ENCODE measurements at places on chromosomes 4 and X.
A peak's percentile ranks its signal among the peaks of the same experiment; 100 is the strongest.

- DNase-seq = peak; percentile 45
Observed at GRCh38 chrX:44873415-44874276, 658 bp downstream of the KDM6A start.

- DNase-seq = no peak
Observed at GRCh38 chr4:72019688-72020087, 12.1 kb upstream of the NPFFR2 start.

GRCh38 chr4:98517218-98518021, 141.0 kb downstream of the TSPAN5 start:
- DNase-seq = no peak

DNA sequence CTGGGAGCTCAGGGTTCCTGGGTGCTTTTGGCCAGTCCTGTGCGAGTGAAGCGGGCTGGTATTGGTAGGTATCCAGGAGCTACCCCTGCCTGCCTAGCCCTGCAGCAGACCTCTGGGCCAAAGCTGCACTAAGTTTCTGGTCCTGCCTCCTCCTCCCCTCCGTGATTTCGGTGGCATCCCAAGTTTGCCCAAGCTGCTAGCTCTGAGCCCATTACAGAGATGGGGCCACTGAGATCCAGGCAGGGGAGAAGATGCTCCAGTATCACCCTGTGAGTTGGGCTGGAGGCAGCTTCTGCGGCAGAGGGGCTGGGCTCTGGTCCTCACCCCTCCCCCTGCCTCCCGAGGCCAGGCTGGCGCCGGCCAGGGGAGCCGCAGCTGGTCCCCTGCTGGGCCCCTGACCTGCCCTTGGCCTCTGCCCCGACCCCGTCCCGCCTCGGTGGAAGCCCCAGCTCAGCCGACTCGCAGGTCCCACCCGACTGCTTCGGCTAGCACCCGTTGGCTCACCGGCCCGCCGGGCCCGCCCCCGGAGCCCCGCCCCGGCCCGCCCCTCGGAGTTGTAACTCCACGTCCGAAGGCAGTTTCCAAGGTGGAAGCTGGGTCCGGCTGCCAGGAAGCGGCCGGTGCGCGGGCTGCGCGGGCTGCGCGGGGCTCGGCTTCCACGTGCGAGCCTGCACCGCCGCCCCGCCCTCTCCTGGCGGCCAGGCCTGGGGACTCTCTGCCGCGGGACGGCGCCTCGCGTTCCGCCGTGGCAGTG, at the start of gene DUSP9:
Gene DUSP9, plus strand, starts transcription at position 584 of the 754 bp plus-strand sequence. CDS start 751 bp downstream, outside the sequence.
- DNase-seq = no peak

GRCh38 chr4:168833881-168834280, 176.2 kb downstream of the CBR4 start:
- DNase-seq = no peak

DNA sequence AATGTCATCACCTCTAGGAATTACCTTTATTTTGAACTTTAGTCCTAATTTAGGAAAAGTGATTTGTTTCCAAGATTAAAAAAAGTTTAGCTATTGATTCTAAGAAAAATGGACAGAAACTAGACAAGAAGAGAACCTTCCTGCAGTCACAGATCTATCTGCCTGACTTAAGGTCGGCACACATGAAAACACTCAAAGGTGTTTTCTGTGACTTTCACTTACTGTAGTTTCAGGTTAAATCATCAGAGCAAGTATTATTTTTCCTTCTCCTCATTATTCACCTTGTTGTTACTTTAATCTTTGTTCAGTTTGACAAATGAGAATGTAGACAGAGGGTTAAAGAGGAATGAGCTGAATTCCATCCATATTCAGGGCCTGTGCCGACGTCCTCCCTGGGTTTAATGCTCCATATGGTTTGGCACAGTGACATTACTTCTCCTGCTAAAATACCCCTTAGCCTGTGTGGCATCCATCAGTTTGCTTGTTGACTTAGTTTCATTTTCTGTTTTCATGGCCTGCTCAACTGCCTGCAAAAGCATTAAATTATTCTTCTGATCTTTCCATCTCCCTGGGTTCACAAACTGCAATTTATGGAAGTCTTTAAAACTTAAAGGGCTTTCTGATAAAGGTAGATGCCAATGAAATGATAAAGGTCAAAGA, 352.7 kb downstream of the NKX6-1 start:
- no peak for DNase-seq

DNA sequence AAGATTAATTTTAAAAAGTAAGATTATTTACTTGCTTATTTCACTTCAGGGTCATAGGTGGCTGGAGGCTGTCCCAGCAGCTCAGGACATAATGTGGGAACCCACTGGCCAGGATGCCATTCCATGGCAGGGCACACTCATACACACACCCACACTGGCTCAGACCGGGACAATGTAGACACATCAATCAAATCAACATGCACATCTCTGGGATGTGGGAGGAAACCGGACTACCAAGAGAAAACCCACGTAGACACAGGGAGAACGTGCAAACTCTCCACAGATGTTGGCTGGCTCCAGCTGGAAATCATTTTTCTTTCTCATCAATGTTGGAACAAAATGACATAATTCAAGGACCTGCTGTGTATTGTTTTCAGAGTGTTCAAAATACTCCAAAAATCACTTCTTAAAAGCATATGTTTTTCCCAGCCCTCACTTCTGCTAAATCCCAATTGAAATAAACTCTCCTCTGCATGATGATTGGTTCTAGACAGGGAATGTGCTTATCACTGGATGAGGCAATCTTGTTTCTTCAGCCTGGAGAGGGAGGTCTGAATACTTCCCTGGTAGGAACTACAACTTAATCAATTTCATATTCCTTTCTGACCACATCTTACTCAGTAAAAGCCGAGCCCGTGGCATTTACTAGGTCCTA, 18.6 kb upstream of the CPE start:
- DNase-seq = no peak

DNA sequence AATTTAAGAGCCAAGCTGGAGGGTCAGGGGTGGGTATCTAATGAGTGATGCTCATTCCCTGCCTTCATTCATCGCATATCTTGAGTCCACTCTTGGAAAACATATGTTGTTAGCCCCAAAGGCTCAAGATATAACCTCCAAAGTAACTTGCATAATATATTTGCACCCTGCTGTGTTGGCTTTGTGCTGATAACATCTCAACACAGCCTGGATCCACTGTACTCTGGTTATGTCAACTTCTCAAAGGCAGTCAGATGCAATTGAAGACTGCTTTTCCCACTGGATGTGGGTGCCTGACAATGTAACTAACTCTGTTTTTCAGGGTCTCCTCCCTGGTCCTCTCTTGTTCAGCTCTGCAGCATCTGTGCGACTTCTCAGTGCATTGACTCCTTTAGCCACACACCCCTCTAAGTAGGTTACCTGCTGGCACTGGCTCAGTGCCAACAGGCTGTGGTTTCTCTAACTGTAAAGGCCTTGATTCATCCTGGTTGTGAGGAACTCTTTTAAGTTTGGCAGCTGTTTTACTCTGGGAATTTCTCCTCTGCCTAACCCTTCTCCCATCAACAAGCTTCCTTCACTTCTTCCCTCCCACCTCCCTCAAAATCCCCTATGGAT, 28.1 kb downstream of the SLC16A2 start:
- no peak for DNase-seq

DNA sequence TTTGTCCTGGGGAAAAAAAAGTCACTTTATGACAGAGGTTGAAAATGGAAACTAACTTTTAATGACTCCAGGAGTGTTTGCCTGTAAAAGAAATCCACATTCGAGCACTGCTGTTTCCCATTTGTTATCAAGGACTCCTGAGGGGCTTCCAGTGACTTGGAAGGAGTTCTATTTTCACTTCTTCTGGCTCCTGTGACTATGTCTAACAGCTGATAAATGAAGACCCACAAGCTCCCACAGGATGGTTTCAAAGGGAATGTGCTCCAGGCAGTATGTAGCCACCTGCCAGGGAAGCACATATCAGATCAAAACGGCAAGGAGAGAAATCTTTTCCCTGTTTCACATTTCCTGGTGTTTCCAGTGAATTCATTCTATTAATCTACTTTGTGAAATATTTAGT, 159.8 kb upstream of the FAM241A start:
- no peak for DNase-seq

GRCh38 chr4:8547108-8547911, 32.9 kb upstream of the GPR78 start:
- peak; percentile 5 for DNase-seq

GRCh38 chrX:7983581-7983980, 56.4 kb upstream of the PNPLA4 start:
- DNase-seq = no peak

DNA sequence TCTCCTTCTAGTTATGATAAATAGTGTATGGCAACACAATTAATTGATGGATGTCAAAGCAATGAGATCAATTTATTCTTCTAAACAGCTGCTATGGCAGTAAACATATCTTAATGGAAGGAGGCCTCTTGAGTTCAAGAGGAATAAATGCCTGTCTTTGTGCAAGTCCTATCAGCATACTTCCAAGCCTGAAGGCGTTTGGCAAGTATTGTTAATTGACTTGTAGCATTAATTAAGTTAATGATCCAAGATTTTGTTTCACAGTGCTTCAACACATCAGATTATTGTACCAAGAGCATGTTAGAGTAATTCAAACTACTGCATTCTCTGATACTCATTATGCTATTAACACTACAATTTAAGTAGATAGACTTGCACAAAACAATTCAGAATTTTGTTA, 144.8 kb downstream of the FAT4 start:
- no peak for DNase-seq

- DNase-seq = no peak
Observed at GRCh38 chr4:54855191-54855854, 197.6 kb downstream of the KIT start.

DNA sequence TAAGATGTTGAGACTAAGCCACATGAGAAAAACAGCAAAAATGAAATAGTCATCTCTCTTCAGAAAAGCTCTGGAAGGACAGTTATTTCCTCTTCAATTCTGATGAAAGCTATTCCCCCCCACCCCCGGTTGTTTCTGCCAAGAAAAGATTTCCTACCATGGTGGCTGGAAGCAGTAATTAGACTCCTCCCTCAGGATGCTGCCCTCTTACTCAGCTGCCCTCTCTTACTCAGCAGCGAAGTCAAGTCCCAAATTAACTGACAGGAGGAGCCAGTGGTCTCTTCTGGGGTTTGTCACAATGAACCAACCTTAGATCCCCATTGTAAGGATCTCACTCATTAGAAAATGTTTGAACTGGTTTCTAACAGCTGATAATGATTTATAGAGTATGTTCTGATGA, 38.0 kb downstream of the GPM6B start:
- DNase-seq = no peak

GRCh38 chr4:189081826-189082225, 858.8 kb upstream of the FRG1 start:
- DNase-seq = no peak

DNA sequence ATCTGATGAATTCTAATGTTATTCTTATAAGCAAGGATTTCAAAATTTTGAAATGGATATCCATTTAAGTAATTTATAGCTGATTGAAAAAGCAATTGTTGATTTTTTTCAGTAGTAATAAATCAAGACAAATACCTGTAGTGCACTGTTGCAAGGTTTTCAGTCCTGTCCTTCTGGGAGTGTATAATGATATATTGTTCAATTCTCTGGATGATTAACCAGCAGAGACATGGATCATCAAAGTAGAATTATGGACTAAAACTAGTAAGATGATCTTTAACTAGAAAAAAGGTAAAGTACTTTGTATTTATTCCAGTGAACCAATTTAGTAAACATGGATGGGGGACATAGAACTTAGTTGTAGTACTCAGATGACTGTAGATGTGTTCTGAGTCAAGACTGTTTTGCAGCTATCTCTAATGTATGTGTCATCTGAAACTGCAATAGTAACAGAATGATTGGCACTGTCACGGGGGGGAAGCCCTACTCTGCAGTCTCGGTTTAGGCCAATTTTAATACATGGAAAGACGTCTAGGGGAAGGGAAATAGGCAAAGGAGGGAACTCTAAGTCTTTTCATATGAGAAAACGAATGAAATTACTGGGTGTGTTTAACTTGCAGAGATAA, 121.9 kb downstream of the GLRA3 start:
- no peak for DNase-seq

GRCh38 chr4:154164931-154165839, 326.4 kb downstream of the DCHS2 start:
- no peak for DNase-seq

- no peak for DNase-seq
Observed at GRCh38 chr4:140839888-140840790, 84.0 kb upstream of the TBC1D9 start.

DNA sequence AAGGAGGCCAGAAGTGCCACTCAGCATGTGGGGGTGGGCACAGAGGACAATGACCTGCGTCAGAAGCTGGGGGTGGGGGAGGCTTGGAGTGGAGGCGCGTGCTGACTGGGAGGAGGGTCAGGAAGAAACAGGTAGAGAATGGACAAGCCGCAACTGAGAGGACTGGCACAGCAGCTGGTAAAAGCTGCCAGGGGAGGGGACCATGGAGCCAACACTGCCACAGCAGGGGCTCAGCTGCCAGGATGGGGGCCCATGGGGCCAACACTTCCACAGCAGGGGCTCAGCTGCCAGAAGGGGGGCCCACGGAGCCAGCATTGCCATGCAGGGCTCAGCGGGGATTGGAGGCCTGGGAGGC, 19.1 kb downstream of the RNF212 start:
- DNase-seq = no peak

- no peak for DNase-seq
Observed at GRCh38 chr4:59307609-59308008, 1892.5 kb upstream of the ADGRL3 start.

GRCh38 chrX:25534091-25534490, 518.3 kb upstream of the ARX start:
- DNase-seq = no peak

GRCh38 chr4:182795446-182796238, 121.5 kb downstream of the DCTD start:
- DNase-seq = no peak

- DNase-seq = no peak
Observed at GRCh38 chr4:149409555-149409962, 406.1 kb downstream of the IQCM start.

DNA sequence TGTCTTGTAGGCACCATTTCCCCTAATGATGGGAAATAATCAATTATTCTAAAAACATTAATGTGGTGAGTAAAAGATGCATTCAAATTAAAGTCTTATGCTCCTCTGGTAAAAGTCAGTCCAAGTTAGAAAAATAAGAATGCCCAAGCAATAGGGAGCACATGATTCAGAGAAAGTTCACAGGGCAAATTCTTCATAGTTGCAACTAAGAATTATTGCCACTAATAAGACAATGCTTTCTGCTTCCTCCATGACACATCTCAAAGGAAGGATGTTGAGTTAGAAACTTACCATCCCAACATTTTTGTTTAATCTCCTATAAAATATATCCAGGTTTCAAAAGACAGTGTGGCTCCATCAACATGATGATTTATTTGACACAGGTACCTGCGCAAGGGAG, 26.3 kb downstream of the PHOX2B start:
- no peak for DNase-seq

- DNase-seq = no peak
Observed at GRCh38 chr4:42237451-42237850, 85.0 kb upstream of the BEND4 start.

DNA sequence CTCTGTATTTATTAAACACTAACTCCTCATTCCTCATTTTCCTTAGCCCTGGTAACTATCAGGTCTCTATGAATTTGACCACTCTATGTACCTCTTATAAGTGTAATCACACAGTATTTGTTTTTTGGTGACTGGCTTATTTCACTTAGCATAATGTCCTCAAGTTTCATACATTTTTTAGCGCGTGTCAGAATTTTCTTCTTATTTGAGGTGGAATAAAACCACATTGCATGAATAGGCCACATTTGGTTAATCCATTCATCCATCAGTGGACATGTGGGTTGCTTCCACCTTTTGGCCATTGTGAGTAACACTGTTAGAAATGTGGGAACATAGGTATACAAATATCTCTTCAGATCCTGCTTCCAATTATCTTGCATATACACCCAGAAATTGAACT, 341.2 kb upstream of the BOD1L1 start:
- no peak for DNase-seq

GRCh38 chr4:33989820-33990443, 2254.4 kb downstream of the ARAP2 start:
- DNase-seq = no peak
